ENCODE measurements at places on chromosomes 12 and 14.

- no peak for DNase-seq
Observed at GRCh38 chr12:75288860-75289259, 41.3 kb downstream of the CAPS2 start.

DNA sequence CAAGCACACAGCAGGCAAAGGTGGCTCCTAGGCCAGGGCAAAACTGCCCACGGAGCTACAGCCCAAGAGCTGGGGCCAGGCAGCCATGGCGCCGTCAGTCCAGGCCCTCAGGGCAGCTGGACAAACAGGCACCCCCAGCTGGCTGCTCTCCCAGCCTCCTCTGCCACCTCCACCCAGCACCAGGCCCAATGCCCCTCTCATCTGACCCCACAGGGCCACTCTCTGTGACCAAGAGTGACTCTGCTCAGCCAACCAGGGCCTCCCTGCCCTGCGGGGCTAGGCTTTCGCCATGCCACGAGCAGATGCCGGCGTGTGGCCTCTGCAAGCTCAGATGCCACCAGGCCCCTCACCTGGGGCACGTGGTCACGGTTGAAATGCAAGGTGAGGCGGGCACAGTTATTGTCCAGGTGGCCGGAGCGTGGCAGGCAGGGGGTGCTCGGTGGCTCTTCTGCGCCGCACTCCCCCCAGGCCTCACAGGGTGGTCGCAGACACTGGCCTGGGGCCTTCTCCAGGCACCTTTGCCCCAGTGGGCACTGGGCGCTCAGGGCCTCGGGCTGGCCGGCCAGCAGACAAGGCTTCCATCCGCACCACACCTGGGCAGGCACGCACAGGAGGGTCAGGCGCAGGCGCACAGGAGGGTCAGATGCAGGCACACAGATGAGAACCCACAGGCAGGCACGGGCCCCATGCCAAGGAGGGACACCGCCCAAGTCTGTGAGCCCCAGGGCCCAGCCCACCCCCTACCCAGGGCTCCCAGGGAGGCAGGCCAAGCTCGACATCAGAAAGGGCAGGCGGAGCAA is 23.0 kb downstream of the JAG2 start:
- DNase-seq, result no peak

GRCh38 chr12:128662101-128662500 is 161.7 kb downstream of the SLC15A4 start:
- no peak for DNase-seq

- DNase-seq, result no peak
Observed at GRCh38 chr12:2291182-2291832, 238.5 kb downstream of the CACNA1C start.

GRCh38 chr14:54342806-54343205 is 54.0 kb upstream of the CDKN3 start:
- no peak for DNase-seq
